ENCODE measurements at places on chromosomes 5 and 9.
A peak's percentile ranks its signal among the peaks of the same experiment; 100 is the strongest.

- no peak for DNase-seq
Observed at GRCh38 chr5:112957036-112957808, 19.4 kb upstream of the DCP2 start.

DNA sequence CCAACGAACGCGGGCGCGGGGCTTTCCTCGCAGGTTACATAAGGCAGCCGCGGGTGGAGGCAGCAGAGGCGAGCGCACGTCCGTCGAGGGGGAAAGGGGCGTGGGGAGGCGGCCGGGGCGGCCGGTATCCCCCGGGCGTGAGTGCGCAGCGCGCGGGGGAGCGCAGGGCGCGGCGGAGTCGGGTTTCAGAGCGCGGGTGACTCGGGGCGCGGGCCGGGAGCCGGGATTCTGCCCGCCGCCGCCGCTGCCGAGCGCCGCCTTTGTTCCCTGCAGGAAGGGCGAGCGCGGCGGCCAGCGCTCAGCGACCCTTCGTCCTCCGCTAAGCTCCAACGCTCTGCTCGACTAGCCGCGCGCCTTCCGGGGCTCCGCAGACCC, at the start of gene COL15A1:
Gene COL15A1, plus strand, starts transcription at position 226 of the 375 bp plus-strand sequence. CDS start 155 bp downstream, outside the sequence.
- no peak for DNase-seq

- no peak for DNase-seq
Observed at GRCh38 chr5:14326035-14326903, 183.1 kb downstream of the TRIO start.

DNA sequence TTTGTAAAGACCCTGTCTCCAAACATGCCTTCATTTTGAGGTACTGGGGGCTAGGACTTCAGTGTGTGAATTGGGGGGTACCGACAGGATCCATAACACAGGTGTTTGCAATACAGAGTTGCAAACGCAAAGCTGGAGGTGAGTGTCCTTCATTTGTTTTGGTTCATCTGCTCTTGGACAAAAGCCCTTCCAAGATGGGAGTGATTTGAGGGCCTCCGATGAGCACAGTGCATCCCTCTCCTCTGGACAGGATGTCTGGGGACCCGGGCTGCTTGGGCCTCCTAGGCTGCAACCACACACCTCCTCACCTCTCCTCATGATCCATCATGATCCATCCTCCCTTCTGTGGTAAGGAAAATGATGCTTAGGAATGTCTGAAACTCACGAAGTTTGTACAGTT, 23.8 kb downstream of the FGD3 start:
- no peak for DNase-seq

- no peak for DNase-seq
Observed at GRCh38 chr5:181170237-181170825, 22.9 kb downstream of the OR2V2 start.

- no peak for DNase-seq
Observed at GRCh38 chr9:132908635-132909034, 29.9 kb downstream of the SPACA9 start.

GRCh38 chr5:106843812-106844416, 826.8 kb downstream of the EFNA5 start:
- DNase-seq, result no peak

DNA sequence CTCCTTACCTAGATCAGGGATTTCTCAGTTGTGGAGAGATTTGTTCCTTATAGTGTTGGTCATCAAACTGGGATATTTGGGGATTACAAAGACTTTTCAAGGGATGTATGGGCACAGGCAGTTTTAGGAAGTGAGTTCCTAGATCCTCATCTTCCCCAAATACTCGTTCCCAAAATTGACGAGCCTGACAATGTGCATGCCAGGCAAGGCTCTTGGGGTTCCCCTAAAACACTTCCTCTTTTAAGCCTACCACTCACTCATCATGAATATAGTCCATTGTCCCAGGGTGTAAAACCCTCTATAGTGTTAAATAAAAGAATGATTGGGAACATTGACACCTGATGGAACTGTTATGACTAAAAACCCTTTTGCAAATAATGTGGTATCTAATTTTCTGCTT, 26.4 kb downstream of the PDCD1LG2 start:
- no peak for DNase-seq

- DNase-seq, result no peak
Observed at GRCh38 chr5:125085797-125086505, 339.5 kb upstream of the ZNF608 start.

GRCh38 chr5:107805166-107805565, 134.4 kb upstream of the EFNA5 start:
- DNase-seq, result no peak

DNA sequence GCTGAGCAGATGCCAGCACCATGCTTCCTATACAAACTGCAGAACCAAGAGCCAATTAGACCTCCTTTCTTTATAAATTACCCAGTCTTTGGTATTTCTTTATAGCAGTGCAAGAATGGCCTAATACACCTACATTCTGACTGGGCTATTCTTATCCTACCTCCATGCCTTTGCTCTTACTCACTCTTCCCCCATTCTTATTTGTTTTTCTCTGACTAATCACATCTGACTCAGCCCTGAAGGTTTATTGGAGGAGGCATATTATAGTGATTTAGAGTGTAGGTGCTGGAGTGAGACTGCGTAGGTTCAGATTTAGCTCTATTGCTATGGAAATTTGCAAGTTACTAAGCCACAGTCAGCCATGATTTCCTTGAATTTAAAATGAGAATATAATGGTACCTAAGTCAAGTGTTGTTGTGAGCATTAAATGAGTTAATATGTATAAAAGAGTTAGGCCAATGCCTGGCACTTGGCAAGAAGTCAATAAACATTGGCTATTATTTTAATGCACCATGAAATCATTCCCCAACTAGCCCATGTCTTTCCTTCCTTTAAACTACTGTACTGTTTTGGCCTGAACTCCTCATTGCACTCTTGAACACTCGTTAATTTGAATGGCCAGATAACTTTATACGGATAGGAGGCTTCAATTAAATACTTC, 531.2 kb upstream of the ZNF608 start:
- DNase-seq, result no peak

GRCh38 chr9:87213948-87214347, 266.6 kb upstream of the GAS1 start:
- no peak for DNase-seq

DNA sequence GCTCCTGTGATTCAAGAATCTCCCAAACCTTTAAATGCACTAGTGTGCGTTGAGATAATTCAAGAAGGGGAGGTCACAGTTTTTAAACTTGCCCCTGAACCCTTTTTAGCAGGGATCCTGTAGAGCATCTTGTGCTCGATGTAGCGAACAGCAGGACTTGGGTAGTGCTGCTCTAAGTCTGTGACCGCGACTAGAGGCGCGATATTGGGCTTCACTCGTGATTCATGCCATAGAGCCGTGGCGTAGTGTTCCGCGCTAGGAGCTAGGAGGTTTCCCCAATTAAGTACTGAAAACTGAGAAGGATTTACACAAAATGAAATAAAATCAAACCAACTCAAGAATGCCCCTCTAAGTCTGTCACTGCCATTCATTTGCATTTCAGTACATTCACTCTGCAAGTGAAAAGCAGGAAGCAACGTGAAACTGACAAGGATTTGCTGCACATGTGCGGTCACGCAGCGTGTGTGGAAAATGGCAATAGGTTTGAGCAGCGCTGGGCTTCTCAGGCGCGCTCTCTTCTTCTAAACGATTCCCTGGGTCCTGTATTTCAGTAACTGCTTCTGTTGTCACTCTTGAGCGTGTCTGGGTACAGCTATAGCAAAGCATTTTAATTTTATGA, 1135.9 kb upstream of the WWC1 start:
- no peak for DNase-seq

DNA sequence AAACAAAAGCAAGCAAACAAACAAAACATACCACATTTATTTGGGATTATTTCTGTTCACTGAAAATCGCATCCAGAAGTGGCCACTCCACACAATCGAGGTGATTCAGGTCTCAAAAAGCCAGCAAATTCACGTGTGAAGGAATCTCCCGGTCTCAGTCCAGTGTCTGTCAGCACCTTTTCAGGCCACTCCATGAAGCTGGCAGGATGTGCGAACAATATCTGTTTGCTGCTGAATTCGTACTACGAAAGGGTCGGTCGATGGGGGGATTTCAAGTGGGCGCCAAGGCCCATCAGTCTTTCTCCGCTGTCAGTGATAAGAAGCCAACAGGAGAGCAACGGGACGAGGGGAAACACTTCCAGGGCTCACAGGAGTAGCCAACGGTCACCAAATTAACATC, 505.1 kb downstream of the IRX1 start:
- DNase-seq, result no peak

DNA sequence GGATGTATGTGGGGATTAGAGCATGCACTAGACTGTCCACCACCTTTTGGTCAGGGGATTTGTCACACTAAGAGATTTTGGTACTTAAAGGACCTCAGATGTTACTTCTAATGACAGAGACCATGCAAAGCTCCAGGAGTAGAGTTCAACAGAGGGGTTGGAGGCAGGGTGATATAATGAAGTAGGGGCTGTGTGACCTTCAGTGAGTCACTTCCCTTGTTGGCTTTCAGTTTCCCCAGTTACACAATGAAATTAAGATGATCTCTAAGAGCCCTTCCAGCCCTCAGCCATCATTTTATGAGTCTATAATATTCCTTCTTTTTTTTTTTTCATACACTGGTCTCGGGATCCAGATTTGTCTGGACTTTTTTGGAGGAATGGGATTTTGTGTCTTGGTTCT, 26.8 kb downstream of the GLRA1 start:
- DNase-seq, result no peak

- DNase-seq, result no peak
Observed at GRCh38 chr9:78857373-78858225, 560.7 kb downstream of the PSAT1 start.

- DNase-seq, result no peak
Observed at GRCh38 chr5:72596956-72597355, 89.7 kb upstream of the ZNF366 start.

GRCh38 chr9:88738709-88739108, 203.7 kb downstream of the NXNL2 start:
- DNase-seq, result no peak

- DNase-seq, result peak; percentile 46
Observed at GRCh38 chr5:177023303-177023664, 788 bp downstream of the ZNF346 start.

- no peak for DNase-seq
Observed at GRCh38 chr5:178415353-178415752, 174.8 kb downstream of the COL23A1 start.

GRCh38 chr9:99555792-99556191, 265.9 kb upstream of the NR4A3 start:
- no peak for DNase-seq

DNA sequence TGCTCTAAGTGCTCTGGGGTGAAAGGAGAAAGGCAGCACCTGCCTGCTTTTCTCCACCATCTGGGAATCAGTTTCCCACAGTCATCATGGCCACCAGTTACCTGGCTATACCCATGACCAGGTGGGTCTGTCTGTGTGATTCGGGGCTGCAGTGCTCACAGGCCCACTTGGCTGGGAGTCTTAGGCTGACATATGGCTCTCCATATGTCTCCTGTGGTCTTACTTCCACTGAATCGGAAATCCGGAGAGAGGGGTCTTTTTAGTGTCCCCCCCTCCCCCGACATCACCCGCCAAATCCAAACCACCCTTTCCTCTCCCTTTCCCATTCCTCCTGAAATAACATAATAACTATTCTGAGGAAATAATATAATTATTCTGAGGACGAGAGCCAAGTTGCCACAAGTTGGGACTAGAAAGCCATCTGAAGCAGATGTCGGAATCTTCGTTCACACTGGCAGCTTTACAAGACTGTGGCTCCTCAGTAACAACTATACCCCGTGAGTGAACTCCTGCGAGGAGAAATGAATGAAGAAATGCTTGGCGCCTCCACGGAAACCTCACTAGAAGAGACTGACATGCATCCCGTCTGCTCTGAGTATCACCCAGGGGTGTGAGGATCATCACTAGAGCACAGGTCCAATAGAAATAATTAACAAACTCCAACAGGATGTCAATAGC, 143.4 kb downstream of the MYO10 start:
- DNase-seq, result no peak

- no peak for DNase-seq
Observed at GRCh38 chr5:124203303-124203702, 543.1 kb downstream of the ZNF608 start.

GRCh38 chr5:133742431-133742988, 130.2 kb upstream of the FSTL4 start:
- no peak for DNase-seq

- DNase-seq, result no peak
Observed at GRCh38 chr5:177550122-177550521, 4.2 kb downstream of the FAM193B start.

DNA sequence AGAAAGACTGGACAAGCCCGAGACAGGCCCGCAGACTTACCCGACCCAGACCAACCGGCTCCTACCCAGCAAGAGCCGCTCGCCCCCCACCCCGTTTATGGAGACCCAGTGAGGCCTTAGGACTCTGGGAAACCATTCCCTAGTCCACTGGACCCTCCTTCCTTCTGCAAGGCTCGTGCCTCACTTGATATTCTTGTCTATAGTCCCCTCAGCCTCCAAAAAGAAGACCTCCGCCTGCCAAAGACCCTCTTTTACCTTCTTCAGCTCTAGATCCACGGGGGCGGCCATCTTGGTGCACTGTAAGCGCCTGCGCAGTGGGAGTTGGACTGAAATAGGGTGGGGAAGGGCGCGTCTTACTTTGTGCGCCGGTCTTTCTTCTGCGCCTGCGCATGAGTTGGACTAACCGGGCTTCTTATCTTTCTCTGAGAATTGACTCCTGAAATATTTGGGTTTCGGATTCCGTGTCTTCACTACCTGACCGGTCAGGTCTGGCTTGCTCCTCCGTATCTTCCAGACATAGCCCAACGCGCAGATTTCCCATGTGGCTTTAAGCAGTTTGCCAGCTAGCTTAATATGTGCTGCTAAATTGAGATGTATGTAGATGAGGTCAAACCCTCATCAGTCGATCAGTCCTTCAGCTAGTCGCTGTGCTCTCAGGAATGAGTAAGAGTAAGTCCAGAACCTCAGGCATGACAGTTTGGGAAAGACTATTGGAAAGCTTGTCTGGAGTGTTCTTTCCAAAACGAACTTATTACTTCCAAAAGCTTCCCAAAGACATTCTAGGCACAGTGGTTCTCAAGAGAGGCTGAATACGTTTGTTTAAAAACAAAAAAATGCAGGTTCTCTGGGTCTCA, at the start of gene PFDN1:
Gene PFDN1, minus strand, starts transcription at position 316 of the 854 bp plus-strand sequence. Its CDS starts 28 bp downstream, at position 288.
- peak; percentile 93 for DNase-seq

DNA sequence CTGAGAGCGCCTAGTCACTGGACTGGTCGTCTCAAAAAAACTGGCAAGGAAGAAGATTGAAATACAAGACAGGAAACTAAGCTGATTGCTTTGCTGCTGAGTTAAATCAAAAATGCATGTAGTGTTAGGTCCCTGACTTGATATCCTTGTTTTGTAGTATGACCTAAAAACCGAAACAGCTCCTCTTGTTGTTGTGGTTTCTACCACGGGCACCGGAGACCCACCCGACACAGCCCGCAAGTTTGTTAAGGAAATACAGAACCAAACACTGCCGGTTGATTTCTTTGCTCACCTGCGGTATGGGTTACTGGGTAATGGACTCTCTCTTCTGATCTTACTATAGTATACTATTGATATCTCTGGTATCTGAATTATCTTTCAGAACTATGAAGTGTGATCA, 4.3 kb downstream of the MTRR start:
- no peak for DNase-seq

Data from GM20000 (cell line).